Fibroblast of lung (primary cell): ENCODE measurements at places on chromosomes 7 and 10. TPM values are rescaled to one million over a fixed set of nuclear protein-coding genes. Genes with fewer than 3 reads are reported as not detected.

- DNase-seq = no peak
Observed at GRCh38 chr7:128080169-128080568, 48.9 kb upstream of the LRRC4 start.

Gene CTTNBP2
- 4.4 and 8.3 TPM in 2 replicates for total RNA-seq

DNA sequence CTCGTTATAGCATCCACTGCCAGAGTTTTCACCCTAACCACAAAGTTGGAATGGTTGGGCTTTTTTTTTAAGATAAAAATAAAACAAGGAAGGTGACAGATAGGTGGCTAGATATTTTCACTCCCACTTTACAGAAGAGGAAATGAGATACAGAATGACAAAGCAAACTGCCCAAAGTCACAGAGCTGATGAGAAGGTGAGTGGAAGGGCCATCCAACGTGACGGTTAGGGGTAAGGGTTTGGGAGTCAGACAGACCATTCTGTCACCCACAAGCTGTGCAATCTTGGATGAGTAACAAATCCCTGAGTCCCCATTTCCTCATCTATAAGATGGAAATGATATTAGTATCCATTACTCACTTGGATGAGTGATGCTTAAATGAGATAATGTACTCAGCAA, 106.9 kb upstream of the PDLIM1 start:
- no peak for DNase-seq

GRCh38 chr7:44914992-44915607, 29.8 kb upstream of the PURB start:
- DNase-seq = no peak

Gene SCART1
- total RNA-seq = 1.3 and 2.5 TPM in 2 replicates

DNA sequence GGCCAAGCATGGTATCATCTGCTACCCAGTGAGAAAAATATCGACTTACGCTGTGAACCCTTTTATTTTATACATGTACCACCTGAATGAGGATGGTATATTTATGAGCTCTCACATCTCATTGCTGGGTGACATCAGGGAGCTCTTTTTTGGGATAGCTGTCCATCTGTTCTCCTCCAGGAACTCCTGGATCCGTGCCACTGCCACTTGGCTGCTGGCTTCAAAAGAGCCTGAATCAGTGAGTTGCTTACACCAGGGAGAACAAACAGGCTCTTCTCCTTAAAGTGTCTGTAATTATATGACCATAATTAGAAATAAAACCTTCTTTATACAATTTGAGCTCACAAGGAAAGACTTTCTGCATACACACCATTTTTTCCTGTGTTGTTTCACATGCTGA, 106.2 kb downstream of the KAT6B start:
- no peak for DNase-seq

Gene UTF1
- total RNA-seq = not detected in 2 replicates

GRCh38 chr7:2644562-2645273, 12.9 kb downstream of the TTYH3 start:
- DNase-seq = no peak

Gene RSU1
- total RNA-seq = 28.5 and 46.9 TPM in 2 replicates

Gene LFNG
- 0.33 and 0.77 TPM in 2 replicates for total RNA-seq

Gene NXPH1
- total RNA-seq = not detected in 2 replicates
